Astrocyte (in vitro differentiated cells and primary cell): ENCODE measurements at places on chromosomes 6 and 20. TPM values are rescaled to one million over a fixed set of nuclear protein-coding genes. Genes with fewer than 3 reads are reported as not detected.

- no peaks in the 10 kb centered on the region for H3K36me3 ChIP-seq
- no peak overlapping the region for H3K27ac ChIP-seq
- no peak for DNase-seq
- no peak overlapping the region for H3K4me3 ChIP-seq
- no peaks in the 10 kb centered on the region for H3K27me3 ChIP-seq
These were observed 290.5 kb upstream of the PLCB4 start for GRCh38 chr20:8778387-8778786.

- no peaks in the 10 kb centered on the region for H3K27me3 ChIP-seq
- H3K4me3 ChIP-seq: no peak overlapping the region
These were observed 5.0 kb downstream of the NHSL1 start for GRCh38 chr6:138494312-138494711.

- H3K27me3 ChIP-seq: no peaks in the 10 kb centered on the region
- peak; percentile 55 for DNase-seq
- H3K36me3 ChIP-seq: no peaks in the 10 kb centered on the region
- H3K4me3 ChIP-seq: no peak overlapping the region
- peaks cover 48% of the 10 kb centered on the region for H3K4me1 ChIP-seq
- H3K27ac ChIP-seq: peak overlapping the region; percentile 93
These were observed 96.4 kb upstream of the MRPS10 start for GRCh38 chr6:42313941-42314570.

- DNase-seq: no peak
- no peaks in the 10 kb centered on the region for H3K36me3 ChIP-seq
- H3K27ac ChIP-seq: no peak overlapping the region
- no peaks in the 10 kb centered on the region for H3K27me3 ChIP-seq
- peaks cover 4% of the 10 kb centered on the region for H3K4me1 ChIP-seq
- H3K4me3 ChIP-seq: no peak overlapping the region
These were observed 138.0 kb upstream of the RREB1 start for GRCh38 chr6:6969761-6970223.

DNA sequence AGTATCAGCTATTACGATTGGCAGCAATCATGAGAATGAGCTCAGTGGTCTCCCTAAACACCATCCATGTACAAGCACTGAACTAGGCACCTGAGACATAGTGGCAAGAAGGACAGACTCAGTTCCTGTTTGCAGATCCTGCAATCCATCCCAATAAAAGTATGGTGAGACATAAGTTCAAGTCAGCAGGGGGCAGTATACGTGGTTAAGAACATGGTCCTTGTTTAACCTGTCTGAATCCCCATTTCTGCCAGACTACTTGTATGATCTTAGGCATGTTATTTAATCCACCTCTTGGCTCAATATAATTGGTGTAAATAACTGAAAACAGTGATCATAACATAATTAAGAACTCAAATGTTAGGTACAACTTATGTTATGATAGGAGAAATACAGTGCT is 33.2 kb upstream of the PNISR start:
- H3K4me3 ChIP-seq: no peak overlapping the region
- no peaks in the 10 kb centered on the region for H3K4me1 ChIP-seq
- peak; percentile 7 for DNase-seq
- no peaks in the 10 kb centered on the region for H3K27me3 ChIP-seq
- H3K27ac ChIP-seq: no peak overlapping the region

- H3K4me3 ChIP-seq: no peak overlapping the region
- no peaks in the 10 kb centered on the region for H3K4me1 ChIP-seq
- no peaks in the 10 kb centered on the region for H3K36me3 ChIP-seq
- no peak overlapping the region for H3K27ac ChIP-seq
- peak; percentile 7 for DNase-seq
These were observed 149.7 kb downstream of the CARMIL1 start for GRCh38 chr6:25428758-25429317.

DNA sequence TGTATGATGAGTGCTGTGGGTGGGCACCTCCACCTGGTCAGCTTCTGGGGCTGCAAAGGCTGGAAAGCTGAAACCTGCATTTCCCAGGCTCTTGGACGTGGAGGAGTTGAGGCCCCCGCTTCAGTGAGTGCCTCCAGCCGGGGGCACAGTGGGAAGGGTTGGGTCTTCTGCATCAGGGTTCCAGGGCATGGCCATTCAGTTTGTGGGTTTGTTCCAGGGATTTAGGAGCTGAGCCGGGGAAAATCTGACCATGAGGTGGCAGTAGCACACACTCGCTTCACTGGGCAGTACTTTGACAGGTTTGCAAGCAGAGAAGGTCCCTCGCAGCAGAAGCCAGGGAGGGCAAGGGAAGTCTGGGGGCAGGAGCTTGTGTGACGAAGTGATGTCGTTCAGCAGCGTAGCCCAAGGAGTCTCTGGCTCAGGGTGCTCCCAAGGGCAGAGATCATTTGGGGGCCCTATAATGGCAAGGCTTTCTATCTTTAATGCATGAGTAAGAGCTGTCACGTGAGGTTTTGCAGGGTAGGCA is 69.5 kb upstream of the SULF2 start:
- H3K27ac ChIP-seq: no peak overlapping the region
- DNase-seq: peak; percentile 47
- no peak overlapping the region for H3K4me3 ChIP-seq
- H3K36me3 ChIP-seq: no peaks in the 10 kb centered on the region

DNA sequence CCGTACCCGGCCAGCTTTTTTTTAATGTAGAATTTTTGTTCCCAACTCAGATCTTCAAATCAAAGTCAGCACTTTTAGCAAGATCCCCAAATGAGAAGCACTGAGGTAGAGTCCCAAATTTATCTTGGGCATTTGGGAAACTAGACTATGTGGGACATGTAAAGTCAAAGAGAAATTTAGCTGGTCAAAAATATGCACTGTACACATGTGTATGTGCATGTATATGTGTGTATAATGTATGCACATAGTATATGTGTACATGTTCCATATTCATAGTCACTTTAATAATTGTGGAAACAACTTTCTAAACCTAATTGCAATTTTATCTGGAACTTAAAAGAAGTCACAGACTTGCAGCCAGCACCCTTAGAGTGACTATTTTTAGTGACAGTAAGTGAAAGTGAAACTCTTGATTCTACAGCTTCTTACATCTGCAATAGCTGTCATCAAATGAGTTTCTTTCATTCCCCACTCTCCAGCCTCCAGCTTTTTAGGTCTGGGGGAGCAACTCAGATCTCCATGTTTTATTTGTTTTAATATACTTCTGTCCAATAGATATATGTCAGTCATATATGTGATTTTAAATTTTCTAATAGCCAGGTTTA is 53.6 kb downstream of the CDC40 start:
- H3K4me1 ChIP-seq: no peaks in the 10 kb centered on the region
- H3K27ac ChIP-seq: no peak overlapping the region
- no peaks in the 10 kb centered on the region for H3K27me3 ChIP-seq
- H3K36me3 ChIP-seq: peaks cover 2% of the 10 kb centered on the region
- H3K4me3 ChIP-seq: no peak overlapping the region

DNA sequence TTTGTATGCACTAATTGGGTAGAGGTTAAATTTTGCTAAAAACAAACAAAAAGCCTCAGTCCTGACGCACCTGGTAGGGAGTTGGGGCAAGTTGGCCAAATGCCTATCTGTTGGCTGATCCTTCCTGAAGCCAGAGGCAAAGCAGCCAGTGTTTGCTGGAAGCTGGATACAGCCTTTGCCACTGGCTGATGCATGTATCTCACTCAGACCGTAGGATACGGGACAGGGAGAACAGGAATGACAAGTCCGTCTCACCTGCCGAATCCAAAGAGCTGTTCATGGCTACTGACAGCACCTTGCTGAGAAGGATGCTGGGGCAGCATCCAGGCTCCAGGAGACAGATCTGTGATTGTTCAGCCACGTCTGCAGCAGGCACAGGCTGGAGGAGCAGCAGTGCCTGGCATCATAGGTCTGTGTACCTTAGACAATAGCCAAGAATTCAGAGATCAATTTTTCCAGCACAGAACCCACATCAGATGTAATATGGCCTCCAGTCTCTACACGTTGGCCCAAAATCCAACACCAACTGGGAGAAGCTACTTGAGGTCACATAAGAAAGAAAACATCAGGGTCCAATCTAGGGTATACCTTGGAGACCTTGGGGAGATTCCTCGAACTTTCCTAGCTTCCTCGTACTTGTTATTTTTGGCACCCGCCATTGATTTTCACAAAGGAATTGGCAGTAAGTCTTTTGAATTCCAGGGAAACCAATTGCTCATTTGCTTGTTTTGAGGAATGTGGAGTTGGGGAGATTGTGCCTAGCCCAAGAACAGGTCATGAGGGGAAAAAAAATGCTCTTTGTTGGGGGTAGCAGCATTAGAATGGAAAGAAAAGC is 108.5 kb upstream of the ARMC2 start:
- DNase-seq: peak; percentile 76
- H3K27ac ChIP-seq: no peak overlapping the region
- no peaks in the 10 kb centered on the region for H3K27me3 ChIP-seq
- no peak overlapping the region for H3K4me3 ChIP-seq
- peaks cover 30% of the 10 kb centered on the region for H3K4me1 ChIP-seq

SLC17A5 gene
- total RNA-seq: 25.5 and 30.6 TPM in 2 replicates

RGS17 gene
- total RNA-seq: 3.4 and 3.7 TPM in 2 replicates

POU5F1 gene
- 5.4 and 6.3 TPM in 2 replicates for total RNA-seq

ANKRD66 gene
- not detected in 2 replicates for total RNA-seq

OSTM1 gene
- total RNA-seq: 58.3 and 72.8 TPM in 2 replicates

MROH8 gene
- total RNA-seq: 1.2 and 1.3 TPM in 2 replicates

FAM209B gene
- total RNA-seq: 0.60 TPM in 1 of 2 replicates, not detected in the other
